ENCODE measurements at places on chromosomes 1 and 21.

DNA sequence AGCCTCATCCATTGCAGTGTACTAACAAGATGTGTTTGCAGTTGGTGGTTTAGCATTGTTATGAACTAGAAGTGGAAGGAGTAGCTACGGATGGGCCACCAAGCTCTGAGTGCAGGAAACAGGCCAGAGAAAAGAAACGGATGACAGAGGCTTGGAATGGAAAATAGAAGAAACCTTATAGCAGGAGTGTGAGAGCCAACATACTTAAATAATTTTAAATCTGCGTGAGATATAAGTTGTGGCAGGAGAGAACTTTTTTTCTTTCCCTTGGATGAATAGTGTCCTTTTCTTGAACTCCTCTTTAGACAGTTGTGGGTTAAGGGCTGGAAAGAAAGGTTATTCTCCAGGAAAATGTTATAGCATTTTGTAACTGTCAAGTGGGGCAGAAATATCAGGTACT, 54.2 kb downstream of the RGL1 start:
- H3K4me3 ChIP-seq = no peak overlapping the region
- peaks cover 9% of the 10 kb centered on the region for H3K4me1 ChIP-seq
- DNase-seq = no peak
- H3K27me3 ChIP-seq = peaks cover 5% of the 10 kb centered on the region
- no peaks in the 10 kb centered on the region for H3K36me3 ChIP-seq
- H3K27ac ChIP-seq = no peak overlapping the region

- H3K27ac ChIP-seq = no peak overlapping the region
- H3K4me3 ChIP-seq = no peak overlapping the region
- peaks cover 23% of the 10 kb centered on the region for H3K4me1 ChIP-seq
- H3K36me3 ChIP-seq = no peaks in the 10 kb centered on the region
- H3K27me3 ChIP-seq = peaks cover 4% of the 10 kb centered on the region
Observed at GRCh38 chr21:26087223-26087918, 83.2 kb downstream of the APP start.

DNA sequence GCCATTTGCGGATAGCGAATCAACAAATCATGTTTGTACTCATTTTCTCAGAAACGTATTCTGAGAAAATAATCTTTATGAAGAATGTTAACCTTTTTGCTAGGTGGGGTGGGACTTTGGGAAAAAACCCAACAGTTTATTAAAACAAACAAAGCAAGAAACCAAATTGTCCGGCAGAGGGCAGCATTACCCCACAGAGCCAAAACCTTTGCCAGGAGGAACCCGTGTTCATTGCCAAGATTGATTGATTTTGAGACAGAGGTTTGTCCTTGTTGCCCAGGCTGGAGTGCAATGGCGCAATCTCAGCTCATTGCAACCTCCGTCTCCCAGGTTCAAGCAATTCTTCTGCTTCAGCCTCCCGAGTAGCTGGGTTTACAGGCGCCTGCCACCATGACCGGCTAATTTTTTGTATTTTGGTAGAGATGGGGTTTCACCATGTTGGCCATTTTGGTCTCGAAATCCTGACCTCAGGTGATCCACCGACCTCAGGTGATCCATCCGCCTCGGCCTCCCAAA, 70.8 kb upstream of the RHOU start:
- DNase-seq = peak; percentile 83
- H3K27ac ChIP-seq = no peak overlapping the region
- H3K36me3 ChIP-seq = no peaks in the 10 kb centered on the region
- peaks cover 1% of the 10 kb centered on the region for H3K27me3 ChIP-seq

DNA sequence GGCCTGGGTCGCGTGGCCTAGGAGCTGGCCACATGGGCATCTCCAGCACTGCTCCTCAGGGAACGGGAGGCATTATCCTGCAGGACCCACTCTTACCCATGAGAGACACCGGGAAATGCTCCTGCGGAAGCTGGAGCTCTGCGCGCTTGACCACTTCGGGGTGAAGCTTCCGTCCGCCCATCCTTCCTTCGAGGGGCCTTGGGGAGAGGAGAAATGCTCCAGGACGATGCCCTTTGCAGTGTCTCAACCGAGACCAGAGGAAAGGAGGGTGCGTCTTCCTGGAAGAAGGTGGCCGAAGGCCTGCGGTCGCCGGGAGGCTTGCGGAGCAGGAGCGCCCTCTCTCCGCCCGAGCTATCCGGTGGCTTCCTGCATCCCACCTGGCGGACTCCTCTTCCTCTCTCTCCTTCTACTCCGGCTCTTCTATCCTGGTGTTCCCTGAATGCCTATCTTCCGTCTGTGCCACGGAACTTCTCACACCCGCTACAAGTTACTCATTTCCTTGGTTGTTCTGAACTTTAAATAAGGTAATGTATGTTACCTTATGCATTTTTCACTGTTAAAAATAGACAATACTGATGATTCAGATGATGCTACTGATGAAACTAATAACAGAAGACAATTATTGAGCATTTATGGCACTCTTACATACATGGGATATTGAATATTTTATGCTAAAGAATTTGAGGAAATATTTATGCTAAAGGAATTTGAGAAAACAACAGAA, 91.4 kb downstream of the PRKAB2 start:
- peak; percentile 56 for DNase-seq
- peaks cover 41% of the 10 kb centered on the region for H3K27me3 ChIP-seq
- H3K4me1 ChIP-seq = peaks cover 13% of the 10 kb centered on the region
- H3K36me3 ChIP-seq = peaks cover 6% of the 10 kb centered on the region

- no peaks in the 10 kb centered on the region for H3K36me3 ChIP-seq
- DNase-seq = peak; percentile 60
- peak within 1 kb of the TSS; percentile 5 for H3K27ac ChIP-seq
- H3K27me3 ChIP-seq = peaks cover 9% of the 10 kb centered on the region
Observed at GRCh38 chr1:242524571-242525359, at the start of gene PLD5. Gene PLD5, minus strand, starts transcription at chr1:242524697.

DNA sequence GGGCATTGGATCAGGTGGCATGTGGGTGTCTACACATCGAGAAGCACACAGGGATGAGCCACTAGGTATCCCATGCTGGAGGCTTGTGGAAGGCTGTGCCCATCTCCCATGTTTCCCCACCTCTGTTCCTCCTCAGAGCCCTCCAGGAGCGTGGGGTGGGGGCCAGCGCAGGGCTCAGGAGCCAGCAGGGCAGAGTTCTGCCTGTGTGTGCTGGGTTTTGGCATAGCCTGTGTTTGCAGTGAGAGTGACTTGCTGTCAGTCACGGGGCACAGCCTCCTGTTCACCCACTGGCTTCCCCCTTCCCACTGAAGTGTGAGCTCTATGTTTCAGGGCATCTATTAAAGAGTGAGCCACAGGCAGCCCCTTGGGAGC, 10.4 kb downstream of the IBA57 start:
- H3K4me3 ChIP-seq = no peak overlapping the region
- peaks cover 5% of the 10 kb centered on the region for H3K4me1 ChIP-seq
- H3K36me3 ChIP-seq = no peaks in the 10 kb centered on the region
- DNase-seq = no peak

DNA sequence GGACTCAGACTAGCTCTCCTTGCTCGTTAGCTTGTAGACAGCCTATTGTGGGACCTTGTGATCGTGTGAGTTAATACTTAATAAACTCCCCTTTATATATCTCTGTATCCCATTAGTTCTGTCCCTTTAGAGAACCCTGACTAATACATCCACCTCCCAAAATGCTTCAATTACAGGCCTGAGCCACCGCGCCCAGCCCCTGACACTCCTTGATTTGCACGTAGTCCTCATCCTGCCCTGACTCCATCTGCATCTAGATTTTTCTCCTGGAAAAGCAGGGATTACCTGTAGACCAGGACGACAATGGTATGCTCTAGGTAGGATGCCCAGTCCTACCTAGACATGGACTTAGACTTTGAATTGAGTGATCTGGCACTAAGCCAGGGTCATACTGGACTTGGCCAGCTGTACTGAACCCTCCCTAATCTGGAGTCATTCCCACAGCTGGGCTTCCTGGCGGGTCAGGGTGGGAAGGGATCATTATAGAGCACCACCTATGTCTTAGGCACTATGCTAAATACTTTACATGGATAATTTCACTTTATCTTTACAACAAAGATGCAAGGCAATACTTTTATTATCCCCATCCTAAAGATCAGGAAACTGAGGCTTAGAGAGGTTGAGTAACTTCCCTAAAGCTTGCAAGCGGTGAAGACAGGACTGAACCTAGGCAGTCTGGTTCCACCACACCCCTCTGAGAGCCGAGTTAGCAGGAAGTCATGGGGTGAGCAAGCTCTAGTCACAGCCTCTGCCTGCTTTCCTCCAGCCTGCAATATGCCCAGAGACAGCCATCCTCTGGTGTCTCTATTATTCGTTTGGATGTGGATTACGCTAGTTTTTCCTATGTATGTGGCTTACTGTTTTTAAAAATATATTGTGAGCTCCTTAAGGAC, 89.4 kb downstream of the DTL start:
- H3K27ac ChIP-seq = no peak overlapping the region
- no peaks in the 10 kb centered on the region for H3K4me1 ChIP-seq
- H3K36me3 ChIP-seq = no peaks in the 10 kb centered on the region
- no peaks in the 10 kb centered on the region for H3K27me3 ChIP-seq

- DNase-seq = no peak
- H3K4me3 ChIP-seq = no peak overlapping the region
- peaks cover 5% of the 10 kb centered on the region for H3K27me3 ChIP-seq
- H3K27ac ChIP-seq = no peak overlapping the region
Observed at GRCh38 chr1:21703318-21703963, 34.3 kb upstream of the RAP1GAP start.

GRCh38 chr1:88421997-88422396, 262.1 kb upstream of the PKN2 start:
- H3K36me3 ChIP-seq = peaks cover 18% of the 10 kb centered on the region
- no peak for DNase-seq
- H3K27ac ChIP-seq = no peak overlapping the region

DNA sequence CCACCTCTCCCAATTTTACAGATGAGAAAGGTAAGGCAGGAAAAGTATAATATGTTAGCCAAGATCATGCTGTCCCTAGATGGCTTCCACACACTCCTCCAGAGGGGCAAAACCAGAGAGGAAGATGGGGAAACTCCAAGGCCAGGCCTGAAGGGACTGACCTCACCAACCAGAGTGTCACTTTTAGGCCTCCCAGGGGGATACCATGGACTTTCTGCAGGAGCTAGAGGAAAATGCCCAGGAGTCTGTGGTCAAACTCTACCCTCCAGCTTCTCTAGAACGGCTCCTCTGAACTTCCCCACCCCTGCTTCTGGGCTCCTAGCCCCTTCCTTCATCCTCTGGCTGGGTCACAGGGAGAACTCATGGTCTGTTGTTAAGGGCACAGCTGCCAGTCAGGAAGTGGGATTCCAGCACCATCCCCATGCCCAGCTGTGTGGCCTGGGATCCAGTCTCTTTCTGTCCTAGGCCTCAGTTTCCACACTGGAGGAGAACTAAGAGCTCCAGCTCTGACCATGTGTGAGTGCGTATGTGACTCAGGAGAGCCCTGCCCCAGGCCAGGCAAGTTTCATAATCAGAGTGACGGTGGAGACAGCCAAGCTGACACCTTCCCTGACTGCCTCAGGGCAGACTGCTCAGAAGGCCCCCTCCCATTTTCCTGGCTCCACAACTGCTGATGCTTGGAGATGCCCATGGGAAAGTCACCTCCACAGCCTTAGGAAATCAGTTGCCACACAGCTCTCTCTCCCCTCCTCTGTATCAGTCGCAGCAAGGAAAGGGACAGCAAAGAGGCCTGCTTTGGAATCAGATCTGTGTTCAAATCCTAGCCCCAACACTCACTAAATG, 1.9 kb downstream of the IGSF8 start:
- DNase-seq = no peak
- H3K27ac ChIP-seq = peak overlapping the region; percentile 8
- H3K36me3 ChIP-seq = no peaks in the 10 kb centered on the region
- peak overlapping the region; percentile 90 for H3K4me3 ChIP-seq
- H3K27me3 ChIP-seq = peaks cover 11% of the 10 kb centered on the region

DNA sequence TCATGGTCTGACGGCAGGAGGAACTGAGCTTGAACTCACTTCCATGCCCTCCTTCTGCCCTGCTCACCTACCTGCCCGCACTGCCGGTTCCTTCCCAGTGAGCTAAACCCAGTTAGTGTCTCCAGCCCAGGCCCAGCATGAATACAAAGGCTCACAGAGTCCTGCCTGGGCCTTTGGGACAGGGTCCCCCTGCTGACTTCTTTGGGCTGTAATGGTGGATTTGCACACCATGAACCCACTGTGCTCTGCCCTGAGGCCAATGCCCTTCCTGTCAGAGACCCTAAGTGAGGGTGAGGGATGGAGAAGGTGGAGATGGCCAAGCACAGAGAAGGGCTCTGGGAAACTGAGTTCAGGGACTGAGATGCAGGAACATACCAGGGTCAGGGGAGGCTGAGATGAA, 153.4 kb downstream of the PCP4 start:
- DNase-seq = no peak
- peak overlapping the region; percentile 84 for H3K27ac ChIP-seq
- H3K4me3 ChIP-seq = no peak overlapping the region
- peaks cover 28% of the 10 kb centered on the region for H3K4me1 ChIP-seq
- H3K27me3 ChIP-seq = peaks cover 8% of the 10 kb centered on the region
- H3K36me3 ChIP-seq = peaks cover 10% of the 10 kb centered on the region

DNA sequence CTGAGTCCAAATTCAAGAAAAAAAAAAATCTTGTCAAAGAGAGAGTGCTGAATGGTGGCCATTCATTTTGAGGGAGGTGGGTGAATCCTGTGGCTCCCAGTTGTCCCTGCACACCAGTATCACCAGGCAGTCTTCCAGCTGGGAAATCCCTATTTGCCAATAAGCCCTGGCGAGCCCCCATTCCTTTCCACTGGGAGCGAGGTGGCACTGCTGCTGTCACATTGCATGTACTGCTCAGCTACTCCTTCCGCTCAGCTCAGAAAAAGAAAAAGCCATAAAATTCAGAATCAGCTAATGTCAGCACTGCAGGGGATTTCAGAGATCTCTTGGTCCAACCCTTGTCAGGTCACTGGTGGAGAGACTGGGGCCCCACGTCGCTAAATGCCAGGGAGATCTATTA, 298.5 kb downstream of the OMA1 start:
- H3K4me1 ChIP-seq = peaks cover 15% of the 10 kb centered on the region
- H3K36me3 ChIP-seq = no peaks in the 10 kb centered on the region
- peaks cover 6% of the 10 kb centered on the region for H3K27me3 ChIP-seq
- no peak overlapping the region for H3K27ac ChIP-seq

- H3K27ac ChIP-seq = no peak overlapping the region
- DNase-seq = no peak
- H3K36me3 ChIP-seq = no peaks in the 10 kb centered on the region
- peaks cover 2% of the 10 kb centered on the region for H3K4me1 ChIP-seq
Observed at GRCh38 chr1:210123383-210123782, 109.2 kb upstream of the SERTAD4 start.

All from glutamatergic neuron (in vitro differentiated cells).